GM10248 (cell line): ENCODE measurements at places on chromosomes 6 and 20.
A peak's percentile ranks its signal among the peaks of the same experiment; 100 is the strongest.

- no peak for DNase-seq
Observed at GRCh38 chr20:48604426-48604825, 223.4 kb downstream of the PREX1 start.

DNA sequence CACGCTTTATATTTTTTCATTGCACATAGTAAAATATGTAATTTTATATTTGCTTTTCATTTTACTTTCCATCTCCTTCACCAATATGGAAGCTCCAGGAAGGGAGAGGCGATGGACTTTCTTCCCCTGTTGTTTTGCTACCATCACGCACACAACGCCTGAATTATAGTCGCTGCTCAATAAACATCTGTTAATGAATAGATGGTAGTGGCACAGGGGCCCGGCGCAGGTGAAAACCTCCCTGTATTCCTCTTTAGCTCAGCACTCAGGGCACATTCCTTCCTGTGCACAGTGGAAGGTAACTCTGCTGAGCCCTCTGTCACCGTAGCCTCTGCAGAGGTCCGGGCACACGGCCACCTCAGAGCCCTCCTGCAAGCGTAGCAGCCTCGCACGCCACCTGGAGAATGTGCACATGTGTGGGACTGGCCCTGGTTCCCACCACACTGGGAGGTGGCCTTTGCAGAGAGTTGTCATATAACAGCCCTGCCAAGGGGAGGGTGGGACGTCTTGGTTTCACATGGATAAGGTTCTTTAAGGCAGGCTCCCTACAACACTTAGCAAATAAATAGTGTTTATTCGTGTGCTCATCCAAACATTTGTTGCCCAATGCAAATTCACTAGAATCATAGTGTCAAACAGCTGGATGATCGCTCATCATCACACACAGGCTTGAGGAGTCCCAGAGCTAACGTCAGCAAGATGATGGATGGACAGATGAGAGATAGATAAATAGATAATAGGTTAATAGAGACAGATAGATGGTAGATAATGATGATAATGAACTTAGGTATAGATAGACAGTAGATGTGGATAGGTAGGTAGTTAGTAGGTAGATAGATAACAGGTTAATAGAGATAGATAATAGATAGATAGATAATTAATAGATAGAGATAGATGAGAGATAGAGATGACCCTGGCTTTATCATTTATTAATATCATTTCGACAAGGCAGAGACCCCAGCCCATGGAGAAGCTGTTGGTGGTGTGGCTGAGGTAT, 32.3 kb upstream of the AFDN start:
- DNase-seq: no peak

DNA sequence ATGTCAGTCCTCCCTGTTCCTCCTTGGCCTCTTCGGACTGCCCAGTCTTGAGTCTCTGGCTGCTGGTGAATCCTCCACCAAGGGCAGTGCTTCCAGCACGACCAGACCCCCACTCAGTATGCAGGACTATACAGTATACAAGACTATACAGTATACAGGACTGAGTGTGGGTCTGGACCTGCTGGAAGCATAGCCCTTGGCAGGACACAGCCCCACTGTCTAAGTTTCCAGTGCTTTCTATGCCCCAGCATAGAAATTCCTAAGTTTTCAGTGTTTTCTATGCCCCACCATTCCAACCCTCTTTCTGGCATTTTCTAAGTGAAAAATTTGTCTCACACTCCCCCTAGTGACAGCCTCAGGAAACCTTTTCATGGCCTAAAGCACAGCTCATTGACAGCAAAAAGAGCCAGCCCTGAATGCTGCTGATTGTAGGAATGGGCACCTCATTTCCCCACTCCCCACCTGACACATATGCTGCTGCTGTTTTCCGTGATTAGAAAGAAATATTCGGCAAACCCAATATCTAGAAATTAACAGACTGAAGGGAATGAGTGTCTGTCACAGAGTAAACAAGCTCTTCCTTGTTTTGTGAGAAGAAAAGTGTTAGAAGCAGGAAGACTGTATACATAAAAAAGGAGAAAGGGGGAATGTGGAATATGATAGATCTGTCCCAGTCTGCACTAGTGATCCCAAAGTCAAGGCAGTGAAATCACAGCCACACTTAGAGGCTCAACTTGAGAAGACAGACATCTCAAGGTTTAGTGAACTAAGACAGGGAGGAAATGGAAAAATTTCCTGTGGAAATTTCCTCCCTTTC, 206.9 kb downstream of the IBTK start:
- DNase-seq: peak; percentile 8

DNA sequence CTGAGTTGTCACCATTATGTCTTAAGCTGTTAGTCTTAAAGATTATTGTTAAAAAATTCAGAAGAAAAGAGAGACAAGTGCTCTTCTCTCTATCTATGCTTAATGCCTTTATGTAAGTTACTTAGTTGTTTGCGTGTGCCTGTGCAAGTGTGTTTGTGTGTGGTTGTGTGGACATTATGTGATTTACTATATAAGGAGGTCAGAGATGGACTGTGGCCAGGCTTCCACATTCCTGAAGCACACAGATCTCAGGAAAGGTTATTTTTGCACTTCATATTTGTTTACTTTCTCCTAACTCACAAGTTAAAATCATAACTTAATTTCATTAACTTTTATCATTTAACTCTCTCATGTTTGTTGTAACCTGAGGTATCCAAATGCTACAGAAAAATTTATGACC, 14.5 kb downstream of the ENPP4 start:
- no peak for DNase-seq

GRCh38 chr6:28258877-28259777, at the start of gene NKAPL:
TSS of gene NKAPL (plus strand) at chr6:28259297. CDS start at chr6:28259372, 75 bp downstream.
- peak; percentile 70 for DNase-seq

DNA sequence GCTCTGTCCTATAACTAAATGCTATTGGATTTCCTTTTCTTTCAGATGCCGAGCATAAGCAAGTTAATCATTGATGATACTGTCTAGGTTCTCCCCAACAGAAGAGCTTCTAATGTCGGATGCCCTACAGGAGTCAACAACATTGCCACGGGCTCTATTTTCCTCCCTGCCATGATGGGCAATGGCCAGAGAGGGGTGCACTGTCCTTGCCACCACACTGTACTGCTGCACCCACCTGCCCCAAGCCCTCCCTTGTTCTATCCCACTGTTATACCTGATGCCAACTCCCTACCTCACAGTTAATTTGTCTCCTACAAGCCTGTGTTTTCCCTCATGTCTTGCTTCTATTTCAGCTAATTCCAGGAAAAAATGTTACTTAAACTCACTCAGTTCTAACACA, 773.6 kb upstream of the CHD6 start:
- no peak for DNase-seq
